ENCODE measurements at places on chromosomes 7 and 10.

DNA sequence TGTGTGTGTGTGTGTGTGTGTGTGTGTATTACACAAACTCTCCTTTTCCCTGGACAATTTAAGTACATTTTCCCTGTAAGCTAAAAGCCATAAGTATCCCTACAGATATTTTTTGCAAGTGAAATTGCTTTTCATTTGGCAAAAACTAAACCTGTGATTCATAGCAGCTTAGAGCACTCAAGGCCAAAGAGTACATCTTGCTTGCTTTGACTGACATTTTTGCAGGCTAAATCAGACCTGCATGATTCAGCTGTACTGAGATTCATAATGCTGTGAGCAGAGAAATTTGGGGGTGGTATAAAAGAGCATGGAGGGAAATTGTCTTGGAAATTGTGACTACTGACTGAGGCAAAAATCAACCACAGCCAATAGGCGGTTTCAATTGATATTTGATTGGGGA is 500.4 kb downstream of the GFRA1 start:
- no peak for DNase-seq

DNA sequence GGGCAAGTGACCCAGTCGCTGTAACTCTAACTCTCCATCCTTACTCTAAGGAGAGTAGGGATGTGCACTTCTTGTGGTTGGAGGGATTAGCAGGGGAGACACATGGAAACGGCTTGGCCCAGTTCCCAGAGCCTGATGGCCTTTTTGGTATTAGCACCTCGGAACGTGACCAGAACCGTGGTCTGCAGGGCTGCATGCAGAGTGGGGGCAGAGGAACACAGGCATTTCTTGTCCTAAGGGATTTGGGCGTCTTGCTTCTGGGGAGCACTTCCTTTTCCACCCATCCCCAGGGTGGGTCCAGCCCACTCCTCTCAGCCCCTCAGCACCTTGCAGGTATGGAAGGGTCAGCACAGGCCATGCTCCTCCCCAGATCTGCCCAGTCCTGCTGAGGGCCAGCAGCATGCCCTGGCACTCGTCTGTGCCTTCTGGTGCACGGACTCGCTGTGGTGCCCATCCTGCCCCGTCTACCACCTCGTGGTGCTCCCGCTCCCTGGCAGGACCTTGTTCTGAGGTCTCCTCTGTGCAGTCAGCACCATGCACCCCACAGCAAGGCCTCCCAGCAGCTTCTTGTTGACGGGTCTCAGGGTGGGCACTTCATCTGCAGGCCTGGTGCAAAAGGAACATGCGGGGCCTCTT is 109.6 kb downstream of the ACTR3B start:
- DNase-seq, result no peak

DNA sequence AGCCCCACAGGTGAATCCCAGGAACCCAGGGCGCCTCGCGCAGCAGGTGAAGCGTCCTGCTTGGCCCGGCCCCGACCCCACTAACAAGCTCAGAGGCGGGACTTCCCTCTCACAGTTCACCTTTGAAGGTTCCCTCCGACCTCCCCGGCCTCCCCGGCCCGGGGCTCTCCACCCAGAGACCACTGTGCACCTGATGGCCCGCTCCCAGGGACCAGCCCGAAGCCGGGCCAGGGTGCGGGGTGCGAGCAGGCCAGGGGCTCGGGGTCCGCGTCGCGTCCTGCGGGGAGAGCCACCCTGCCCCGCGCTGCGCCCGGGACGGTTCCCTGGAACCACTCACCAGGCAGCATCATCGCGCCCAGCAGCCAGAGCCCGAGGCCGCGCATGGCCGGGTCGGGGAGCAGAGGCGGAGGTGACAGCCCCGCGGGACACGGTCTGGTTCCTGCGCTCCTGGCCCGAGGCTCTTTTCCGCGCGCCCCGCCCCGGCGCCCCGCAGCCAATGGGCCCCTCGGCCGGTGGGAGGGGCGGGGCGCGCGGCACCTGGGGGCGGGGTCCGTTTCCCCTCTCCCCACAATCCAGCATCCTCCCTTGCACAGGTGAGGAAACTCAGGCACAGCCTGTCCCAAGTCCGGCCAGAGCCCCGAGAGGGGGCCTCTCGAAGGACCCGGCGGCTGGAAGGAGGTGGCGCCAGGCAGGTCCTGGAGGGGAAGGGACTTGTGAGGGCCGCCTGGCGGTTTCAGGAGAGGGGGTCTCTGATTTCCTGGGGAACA is at the start of gene ADAM8:
Gene ADAM8 (minus strand): TSS at position 434 of the 767 bp plus-strand sequence. CDS start 51 bp downstream, at position 383.
- DNase-seq, result no peak

DNA sequence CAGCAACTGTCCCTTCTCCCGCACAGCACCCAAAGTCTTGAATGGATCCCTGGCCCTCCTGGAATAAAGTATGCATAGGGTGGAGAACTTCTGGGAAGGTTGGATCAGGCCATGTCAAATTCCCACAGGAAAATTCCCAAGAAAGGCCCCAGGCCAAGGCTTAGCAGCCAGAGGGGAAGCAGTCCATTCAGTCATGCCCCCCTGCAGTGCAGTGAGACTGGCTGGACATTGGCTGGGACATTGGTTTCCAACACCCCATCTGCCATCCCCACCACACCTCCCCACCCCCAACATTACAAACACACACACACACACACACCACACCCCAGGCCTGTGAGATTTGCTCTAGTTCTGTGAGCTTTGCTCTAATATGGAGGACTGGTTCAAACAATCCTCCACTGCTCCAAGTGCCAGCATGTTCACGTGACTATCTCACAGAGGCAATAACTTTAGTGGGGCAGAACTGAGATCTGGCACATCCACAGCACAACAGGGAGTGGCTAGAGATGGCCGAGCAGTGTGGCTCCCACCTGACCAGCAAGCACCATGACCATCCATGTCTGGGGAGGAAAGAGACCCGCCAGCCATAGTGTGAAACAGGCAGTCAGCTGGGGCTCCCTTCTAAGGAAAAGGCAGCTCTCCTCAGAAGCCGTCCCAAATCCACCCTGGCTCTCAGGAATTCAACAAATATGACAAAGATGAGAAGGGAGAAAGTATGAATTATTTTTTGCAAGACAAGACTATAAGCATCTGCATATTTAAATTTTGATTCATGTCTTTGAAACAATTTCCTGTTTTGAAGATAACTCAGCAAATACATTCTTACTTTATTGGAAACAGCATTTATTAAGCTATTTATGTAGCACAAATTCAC is 6.7 kb upstream of the FAM170B start:
- no peak for DNase-seq

GRCh38 chr7:135335628-135336139 is 102.0 kb downstream of the STRA8 start:
- DNase-seq, result peak; percentile 67

- DNase-seq, result peak; percentile 96
Measured at GRCh38 chr7:28956608-28957063, 1.5 kb downstream of the TRIL start.

DNA sequence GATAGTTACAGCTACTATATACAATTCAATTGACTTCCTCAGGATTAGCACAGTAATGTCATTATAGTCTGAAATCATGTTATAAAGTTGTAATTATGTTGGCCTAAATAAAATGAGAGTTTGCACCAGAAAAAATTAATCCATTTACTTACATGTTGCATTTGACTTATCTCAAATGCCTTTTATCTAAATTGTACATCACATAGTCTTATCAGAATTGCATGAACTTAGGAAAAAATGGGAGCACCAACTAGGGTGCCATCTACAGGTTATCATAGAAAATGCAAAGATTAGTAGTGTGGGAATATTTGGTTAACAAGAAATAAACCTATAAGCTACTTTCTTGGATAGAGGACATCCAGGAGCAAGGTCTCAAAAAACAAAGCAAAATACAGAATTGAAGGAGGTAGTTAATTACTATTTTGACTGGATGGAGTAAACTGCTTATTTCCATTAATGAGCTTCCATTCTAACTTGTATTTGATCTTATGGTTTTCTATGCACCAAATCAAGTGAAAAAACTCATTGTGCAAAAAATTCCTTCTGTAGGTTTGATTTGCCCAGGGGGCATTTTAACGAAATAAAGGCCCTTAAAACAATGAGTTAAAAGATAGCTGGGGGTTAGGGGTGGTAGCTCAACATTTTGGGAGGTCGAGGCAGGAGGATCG is 60.0 kb upstream of the ORC5 start:
- DNase-seq, result no peak

- no peak for DNase-seq
Measured at GRCh38 chr7:22442882-22443369, 57.1 kb downstream of the STEAP1B start.

GRCh38 chr10:15251791-15252380 is 83.4 kb upstream of the NMT2 start:
- DNase-seq, result no peak

GRCh38 chr10:117249493-117250093 is 8.7 kb downstream of the SLC18A2 start:
- DNase-seq, result no peak

DNA sequence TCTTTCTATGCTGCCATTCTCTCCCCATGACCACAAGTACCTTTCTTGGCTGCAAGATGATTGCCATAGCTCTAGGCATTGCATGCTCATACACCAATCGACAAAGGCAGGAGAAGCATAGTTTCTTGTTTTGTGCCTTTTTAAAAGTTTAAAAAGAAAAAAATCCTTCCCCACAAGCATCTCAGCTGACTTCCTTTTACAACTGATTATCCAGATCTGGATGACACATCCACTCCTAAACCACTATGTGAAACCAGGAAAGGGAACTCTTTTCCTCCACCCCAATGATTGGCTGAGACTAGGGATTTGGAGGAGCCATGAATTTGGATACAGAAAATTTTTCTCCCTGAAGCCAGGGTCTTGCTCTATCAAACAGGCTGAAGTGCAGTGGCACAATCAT is 14.5 kb upstream of the LRRC4 start:
- no peak for DNase-seq

GRCh38 chr7:141328290-141328689 is 222.9 kb upstream of the AGK start:
- no peak for DNase-seq

GRCh38 chr10:103901299-103901698 is 16.7 kb downstream of the STN1 start:
- DNase-seq, result no peak

GRCh38 chr10:69629897-69630650 is at the start of gene FAM241B:
TSS of gene FAM241B (plus strand) at chr10:69630247. CDS start at chr10:69631744, 1,497 bp downstream.
- peak; percentile 80 for DNase-seq

DNA sequence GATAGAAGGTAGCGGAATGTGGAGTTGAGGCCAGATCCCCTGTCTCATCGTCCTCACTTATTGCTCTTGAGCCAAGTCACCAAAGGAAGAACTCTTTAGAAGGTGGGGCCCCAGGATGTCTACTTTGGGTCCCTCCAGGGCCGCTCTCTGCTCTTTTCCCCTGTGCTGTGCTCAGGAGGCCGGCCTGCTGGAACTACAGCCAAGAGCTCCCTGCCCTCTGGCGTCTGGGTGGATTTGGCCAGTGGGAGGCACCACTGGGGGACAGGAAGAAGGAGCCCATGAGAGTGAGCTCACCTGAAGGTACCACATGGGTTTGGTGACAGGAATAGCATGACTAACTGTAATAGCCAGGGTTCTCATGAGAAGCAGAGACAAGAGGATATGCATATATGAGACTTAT is 97.7 kb upstream of the FAM180A start:
- DNase-seq, result no peak

DNA sequence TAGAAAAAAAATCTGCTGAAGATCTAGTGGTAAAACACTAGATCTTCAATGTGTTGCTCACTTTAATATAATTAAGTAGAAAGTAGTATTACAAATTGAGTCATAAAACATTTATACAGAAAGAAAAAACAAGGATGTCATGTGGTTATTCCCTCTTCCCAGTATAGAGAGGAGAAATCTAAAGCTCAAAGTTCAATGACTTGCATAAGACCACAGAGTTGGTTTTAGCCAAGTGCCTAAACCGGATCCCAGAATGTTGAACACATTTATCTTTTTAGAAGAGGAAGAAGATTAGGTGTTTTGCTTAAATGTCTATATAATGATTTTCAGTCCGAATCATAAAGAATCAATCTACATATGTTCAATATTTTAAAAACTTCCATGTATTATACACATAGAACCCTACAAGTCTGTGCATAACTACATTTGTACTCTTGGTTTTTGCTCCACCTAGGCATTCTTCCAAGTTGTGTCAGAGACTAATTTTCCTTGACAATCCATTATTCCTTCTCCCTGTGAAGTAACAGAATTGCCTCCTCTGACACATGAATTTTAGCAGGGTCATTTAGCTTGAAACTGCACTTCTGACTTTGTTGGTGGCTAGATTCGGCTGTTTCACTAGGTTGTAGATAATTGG is 389.2 kb downstream of the MAGI2 start:
- DNase-seq, result no peak

GRCh38 chr10:123995082-123995460 is 98.3 kb downstream of the CHST15 start:
- no peak for DNase-seq

DNA sequence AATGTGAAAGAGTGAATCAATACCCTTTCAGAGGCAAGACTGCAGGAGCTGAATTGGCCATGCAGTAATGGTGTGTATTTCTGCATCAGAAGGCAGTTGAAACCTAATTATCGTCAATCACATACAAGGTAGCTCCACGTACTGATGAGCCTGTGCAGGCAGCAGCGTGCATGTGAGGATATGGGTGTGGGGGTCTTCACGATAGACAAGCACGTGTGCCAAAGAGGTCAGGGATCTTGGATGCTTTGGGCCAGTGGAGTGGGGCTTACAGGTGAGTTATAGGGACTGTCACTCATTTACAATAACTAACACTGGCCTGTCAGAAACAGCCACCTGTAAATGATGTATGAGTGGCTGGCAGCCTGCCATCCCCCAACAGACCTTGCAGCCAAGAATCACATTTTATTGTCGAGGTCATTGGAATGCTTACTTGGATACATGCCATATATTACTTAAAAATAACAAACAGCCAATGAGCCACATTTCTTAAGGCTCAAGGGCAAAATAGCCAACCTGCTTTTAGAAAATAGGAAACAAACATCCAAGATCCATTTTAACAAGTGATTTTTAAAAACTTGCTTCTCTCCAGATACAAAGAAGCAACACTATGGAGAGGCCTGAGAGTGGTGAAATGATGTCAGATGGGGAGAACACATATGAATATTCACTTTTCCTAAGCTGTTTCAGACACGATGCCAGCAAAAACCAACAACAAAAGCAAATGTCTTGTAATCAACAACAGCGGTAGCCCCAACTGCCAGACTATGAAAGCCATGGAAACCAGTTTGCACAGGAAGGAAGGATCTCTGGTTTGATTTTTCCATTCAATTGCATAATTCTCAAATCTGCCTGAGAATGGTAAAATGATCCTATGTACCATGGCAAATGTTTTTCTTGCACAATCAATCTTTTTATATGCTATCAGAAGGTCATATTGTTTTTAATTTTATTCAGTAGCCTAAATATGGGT is 210.7 kb downstream of the SKAP2 start:
- DNase-seq, result no peak

All from HuH-7.5 (cell line).